Activated CD8-positive, alpha-beta memory T cell treated with anti-CD3 and anti-CD28 coated beads, Interleukin-2, amount 10 ng/mL, durations not matched to agents 7 days and 5 days (primary cell): ENCODE measurements at places on chromosomes 7 and 10. TPM values are rescaled to one million over a fixed set of nuclear protein-coding genes. Genes with fewer than 3 reads are reported as not detected.

Gene ARHGEF5
- total RNA-seq = 5.6 TPM

Gene TMEM176B
- not detected for total RNA-seq

Gene HHEX
- total RNA-seq = not detected

Gene PDK4
- total RNA-seq = not detected
